ENCODE measurements at places on chromosomes 16 and 17.

- DNase-seq = no peak
These were observed 52.6 kb downstream of the PIGL start for GRCh38 chr17:16269658-16270057.

DNA sequence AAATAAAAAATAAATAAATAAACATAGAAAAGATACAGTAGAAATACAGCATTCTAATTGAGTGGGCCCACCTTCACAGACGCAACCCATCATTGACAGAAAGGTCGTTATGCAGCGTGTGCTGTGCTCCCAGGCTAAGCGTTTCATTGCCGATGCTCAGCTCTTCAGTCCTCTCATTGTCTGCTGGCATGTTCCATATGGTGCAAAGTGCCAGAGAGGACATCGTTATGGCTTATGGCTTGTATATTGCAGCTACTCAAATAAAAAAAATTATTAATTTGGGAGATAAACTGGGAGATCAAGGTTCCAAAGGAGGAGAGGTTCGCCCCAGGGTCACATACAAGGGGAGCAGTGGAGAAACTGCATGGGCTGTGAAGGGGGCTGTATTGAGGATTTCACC, 11.3 kb upstream of the UBALD2 start:
- DNase-seq = no peak

DNA sequence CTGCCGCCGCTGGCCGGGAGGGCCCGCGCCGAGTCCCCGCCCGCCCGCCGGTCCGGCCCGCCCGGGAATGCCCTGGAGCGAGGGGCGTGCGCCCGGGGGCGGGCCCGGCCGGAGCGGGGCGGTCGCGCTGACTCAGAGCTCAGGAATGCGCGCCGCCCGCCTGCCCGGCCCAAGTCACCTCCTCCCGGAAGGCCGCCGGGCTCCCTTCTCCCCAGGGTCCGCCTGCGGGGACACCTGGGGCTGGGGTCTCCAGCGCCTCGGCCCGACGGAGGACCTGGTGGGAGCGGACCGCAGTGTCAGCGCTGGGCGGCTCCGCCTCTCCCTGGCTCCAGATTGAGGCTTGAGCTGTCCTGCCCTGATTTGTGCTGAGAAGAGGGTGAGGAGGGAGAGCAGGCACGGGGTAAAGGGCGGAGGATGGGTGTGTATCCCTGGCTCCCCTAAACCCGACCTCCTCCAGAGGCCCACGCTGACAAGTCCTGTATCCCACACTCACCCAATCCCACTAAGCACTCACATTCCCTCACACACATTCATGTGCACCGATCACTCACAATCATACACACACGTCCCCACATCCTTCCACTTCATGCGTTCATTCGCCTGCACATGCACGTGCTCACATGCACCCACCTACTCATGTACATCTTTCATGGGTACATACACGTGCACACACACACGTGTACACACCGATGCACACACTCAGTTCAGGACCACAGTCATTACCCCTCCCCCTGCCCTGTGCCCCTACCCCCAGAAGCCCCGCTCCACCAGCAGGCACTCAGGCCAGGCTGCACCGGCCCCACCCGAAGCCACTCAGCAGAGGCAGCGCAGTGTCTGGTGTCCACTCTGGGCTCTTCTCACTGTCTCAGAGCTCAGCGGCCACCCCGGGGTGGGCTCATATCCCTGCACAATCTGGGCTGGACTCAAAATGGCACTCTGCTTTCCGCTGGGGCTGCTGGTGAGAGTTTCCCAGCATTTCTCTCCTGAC, at the start of gene RHBDF1:
Gene RHBDF1, minus strand, starts transcription at position 71 of the 988 bp plus-strand sequence. CDS start 7,616 bp downstream, outside the sequence.
- no peak for DNase-seq

DNA sequence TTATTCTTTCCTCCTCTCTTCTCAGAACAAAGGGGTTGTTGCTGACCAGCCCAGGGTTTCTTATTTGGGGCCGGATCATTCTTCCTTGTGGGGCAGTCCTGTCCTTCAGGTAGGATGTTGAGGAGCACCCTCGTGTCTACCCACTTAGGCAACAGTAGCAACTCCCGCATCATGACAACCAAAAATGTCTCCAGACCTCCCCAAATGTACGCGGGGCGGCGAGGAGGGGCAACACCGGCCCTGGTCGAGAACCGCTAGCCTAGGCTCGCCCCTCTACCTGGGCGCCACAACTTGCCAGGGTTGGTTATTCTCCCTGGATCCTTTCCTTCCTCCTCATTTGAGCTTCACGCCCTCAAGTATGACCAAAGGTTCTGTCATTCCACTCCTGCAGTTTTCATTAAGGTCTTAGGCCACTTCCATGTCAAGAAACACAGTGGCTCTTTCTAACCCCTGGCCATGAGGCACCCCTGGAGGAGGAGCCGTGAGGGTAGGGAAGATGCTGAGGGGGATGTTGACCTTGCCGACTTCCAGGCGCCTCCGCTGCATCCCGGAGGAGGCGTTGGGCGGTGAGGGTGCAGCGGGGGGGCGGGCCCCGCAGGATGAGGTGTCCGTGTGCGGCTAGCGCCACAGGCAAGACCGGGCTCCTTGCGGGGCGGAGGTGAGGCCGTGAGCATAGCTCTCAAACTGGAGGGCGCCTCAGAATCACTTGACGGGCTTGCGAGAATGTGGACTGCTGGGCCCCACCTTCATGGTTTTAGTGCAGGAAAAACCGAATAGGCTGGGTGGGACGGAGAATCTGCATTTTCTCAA, 712 bp upstream of the SPECC1 start:
- DNase-seq = no peak

- no peak for DNase-seq
These were observed 14.9 kb downstream of the WNT9B start for GRCh38 chr17:46866325-46866724.

- DNase-seq = no peak
These were observed 159.6 kb downstream of the PRKCA start for GRCh38 chr17:66462010-66462409.

DNA sequence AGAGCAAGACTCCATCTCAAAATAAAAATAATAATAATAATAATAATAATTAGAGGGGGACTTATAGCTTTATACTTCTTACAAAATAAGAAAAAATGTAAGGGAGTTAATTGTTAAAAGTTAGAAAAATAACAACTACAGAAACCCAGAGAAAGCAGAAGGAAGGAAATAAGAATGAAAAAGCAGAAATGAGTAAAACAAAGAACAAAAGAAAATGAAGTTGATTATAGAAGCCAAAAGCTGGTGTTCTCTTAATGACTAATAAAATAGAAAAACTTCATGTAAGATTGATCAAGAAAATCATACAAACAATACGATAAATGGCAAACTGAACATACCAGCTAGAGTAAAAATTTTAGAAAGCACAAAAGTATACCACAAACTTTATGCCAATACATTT, 6.8 kb upstream of the NSMCE1 start:
- DNase-seq = no peak

- no peak for DNase-seq
These were observed 334 bp downstream of the GH1 start for GRCh38 chr17:63918305-63918704.

DNA sequence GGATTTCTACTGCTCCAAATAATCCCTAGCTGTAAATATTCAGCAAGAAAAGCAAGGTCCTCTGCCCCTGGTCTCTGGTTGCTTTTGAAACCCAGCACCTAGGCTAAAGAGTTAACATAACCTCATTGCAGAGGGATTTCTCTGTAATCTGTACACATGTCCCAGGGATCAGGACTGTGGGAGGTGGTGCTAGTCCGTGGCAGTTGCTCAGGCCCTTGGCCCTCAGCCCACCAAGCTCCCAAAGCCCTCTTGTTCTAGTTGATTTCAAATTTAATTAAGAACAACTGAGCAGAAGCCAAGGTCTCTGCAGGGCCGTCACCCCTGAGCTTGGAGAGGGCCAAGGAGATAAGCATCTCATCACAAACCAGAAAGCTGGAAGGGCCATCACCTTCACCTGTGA, 181.1 kb downstream of the SOX9 start:
- DNase-seq = no peak

DNA sequence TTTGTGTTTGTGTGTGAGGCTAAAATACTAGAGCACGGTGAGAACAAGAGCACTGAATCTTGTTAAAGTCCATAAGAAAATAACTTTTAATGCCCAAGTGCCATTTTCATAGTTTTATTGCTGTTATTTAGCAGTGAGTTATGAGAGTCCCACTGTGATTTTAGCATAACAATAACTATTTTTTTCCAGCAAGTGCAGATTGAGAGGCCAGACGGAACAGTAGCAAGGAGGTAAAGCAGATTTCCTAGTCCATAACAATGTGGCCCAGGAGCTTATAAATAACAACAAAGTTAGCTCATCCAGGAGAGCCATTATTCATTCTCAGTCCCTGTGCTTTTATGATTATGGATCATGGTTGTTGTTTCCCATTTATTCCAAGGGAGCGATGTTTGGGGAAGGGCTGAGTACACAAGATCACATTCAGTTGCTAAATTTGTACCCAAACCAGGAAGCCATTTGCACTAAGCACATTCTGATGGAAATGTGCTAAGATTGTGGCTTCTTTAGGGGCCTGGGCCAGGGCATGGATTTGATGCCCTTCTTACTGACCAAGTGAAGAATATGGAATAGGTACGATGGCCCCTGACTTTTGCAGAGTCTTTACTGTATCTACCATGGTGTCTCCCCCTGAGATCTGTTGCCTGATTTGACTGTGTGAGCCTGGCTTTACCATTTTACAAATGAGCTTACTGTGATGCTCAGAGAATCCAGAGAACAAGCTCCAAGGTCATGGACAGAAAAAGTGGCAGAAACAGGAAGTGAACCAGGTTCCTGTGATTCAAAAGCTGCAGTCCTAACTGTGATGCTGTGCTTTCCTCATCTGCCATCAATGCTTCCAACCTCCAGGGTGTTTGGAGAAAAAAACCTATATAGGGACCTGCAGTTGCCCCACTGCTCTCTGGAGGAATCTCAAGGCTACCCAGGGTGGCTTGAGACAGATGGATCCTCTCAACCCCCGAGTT, 204.7 kb upstream of the HSBP1 start:
- DNase-seq = no peak

DNA sequence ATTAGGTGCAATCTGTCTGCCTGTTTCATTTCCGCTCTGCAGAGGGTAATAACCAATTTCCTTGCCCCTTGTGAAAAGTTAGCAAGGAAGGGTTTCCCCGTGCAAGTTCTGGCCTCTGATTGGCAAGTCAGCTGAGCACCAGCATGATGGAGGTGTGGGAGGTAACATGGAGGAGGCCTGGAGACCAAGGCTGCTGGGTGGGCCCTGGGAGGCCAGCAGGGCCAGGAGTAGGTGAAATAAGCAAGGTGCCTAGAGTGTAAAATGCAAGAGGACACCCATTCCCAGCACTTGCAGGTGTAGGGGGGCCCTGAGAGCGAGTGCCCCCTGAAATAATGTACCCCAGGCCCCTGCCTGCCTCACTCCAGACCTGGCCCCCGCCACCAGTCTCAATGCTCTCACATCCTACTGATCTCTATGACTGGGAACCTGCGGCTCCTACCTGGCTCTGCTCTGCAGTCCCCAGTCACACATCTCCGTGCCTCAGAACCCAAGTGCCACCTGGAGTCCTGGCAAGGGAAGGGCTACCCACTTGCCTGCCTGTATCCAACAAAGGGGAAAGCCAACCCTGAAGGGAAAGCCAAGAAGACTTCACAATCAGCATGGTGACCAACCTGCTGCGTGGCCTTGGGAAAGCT, 116.2 kb downstream of the C16orf78 start:
- no peak for DNase-seq

GRCh38 chr17:13490427-13490826, 111.3 kb downstream of the HS3ST3A1 start:
- no peak for DNase-seq

- no peak for DNase-seq
These were observed 2.7 kb downstream of the DLX3 start for GRCh38 chr17:49992191-49992932.

DNA sequence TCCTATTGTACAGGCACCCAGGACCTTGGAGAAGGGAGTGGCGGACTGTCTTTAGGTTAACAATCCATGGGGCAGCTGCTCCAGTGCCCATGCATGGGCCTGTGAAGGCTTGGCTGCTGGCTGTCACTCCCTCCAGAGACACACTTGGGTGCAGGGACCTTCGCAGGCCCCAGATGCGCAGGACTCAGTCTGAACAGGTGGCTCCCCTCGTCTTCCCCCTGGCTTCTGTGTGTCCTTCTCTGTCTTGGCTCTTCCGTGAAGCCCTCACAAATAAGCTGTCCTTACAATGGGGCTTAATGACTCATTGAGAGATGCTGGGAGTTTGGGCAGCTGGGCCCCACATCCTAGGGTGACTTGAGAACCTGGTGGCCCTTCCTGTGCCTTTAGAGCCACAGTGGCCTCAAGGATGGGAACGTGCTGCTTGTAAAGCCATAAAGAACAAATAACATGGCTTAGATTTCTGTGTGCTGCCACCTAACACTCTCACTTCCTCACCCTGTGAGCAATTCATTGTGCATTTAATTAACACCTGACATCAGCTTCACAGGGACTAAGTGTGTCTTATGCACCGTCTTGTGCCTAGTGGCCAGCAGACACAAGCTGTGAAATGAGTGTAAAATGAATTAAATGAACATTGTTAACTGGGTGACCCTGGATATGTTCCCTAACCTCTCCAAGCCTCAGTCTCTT, 340.7 kb downstream of the SNX29 start:
- DNase-seq = no peak

GRCh38 chr16:65984296-65984695, 382.2 kb upstream of the CDH5 start:
- DNase-seq = no peak

- no peak for DNase-seq
These were observed 101.6 kb downstream of the MSI2 start for GRCh38 chr17:57357830-57358430.

DNA sequence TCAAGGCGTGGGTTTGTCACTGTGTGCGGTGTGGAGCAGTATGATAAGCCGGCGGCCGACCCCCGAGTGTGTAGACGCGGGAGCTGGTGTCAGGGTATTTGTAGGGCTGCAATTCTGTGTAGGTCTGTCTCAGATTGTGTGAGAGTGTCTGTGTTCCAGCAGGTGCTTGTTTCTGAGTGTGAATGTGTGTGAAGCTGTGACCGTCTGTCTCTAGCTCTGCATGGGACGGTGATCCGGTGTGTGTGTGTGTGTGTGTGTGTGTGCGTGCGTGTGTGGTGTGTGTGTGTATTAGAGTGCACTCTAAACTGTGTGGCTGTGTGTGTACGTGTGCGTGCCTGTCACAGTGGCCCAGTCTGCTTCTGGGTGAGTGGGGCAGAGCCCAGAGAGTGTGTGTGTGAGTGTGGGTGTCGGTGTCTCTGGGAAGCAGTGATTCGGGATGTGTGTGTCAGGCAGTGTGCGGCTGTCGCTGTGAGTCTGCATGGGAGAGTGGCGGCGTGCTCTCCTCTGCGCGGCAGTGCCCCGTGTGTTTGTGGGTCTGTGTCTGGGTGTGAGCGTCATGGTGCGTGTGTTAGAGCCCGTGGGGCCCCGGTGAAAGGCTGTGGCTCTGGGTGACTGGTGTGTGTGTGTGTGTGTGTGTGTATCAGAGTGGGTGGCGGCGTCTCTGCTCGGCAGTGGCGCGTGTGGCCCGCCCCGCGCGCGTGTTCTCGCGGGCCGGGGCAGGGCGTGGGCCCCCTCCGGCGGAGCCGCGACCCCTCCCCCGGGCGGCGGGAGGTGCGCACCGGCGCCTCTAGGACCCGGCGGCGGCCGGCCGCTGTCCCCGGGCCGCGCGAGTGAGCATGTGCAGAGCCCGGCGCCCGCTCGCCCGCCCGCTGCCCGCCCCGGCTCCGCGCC, at the start of gene WSCD1:
Gene WSCD1, plus strand, starts transcription at position 841 of the 891 bp plus-strand sequence. CDS start 10,280 bp downstream, outside the sequence.
- DNase-seq = no peak
